ENCODE measurements at places on chromosomes 16 and 17.
A peak's percentile ranks its signal among the peaks of the same experiment; 100 is the strongest.

GRCh38 chr17:2062571-2063183 is 7.8 kb downstream of the HIC1 start:
- DNase-seq = no peak

GRCh38 chr17:37481001-37481665 is 8.6 kb upstream of the DUSP14 start:
- no peak for DNase-seq

DNA sequence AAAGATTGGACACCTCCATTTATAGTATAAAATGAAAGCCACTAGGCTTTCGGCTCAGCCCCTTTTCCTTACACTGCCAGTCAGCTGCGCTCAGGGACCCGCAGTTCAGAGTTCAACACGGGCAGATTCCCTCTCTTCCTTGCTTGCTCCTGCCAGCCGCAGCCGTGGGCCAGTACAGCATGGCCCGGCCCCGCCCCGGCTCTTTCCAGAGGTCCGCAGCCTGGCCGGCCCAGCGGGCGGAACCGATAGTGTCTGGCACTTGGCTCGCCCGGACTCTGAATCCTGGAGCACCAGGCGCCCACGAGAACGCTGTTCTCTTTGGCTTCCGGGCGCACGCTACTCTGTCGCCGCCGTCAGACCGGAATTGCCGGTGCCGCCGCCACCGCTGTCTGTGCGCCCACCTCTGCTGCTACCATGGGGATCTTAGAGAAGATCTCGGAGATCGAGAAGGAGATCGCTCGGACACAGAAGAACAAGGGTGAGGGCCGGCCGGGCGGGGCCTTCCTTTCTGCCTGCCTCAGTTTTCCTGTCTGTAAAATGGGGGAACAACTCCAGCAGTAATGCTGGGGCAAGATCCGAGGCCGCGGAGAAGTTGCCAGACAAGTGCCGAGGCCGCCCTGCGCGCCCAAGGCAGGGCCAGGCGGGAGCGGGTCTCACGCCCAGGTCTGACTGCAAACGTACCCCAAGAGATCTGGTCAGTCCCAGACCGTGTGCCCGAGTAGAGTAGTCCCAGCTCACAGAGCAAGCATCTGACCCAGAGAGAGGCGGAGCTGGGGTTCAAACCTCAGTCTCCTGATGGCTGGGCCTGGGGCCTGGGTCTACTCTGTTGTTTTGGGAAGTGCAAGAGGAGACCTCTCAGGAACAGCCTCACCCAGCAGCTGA is at the start of gene DRG2:
TSS of gene DRG2 (plus strand) at position 339 of the 882 bp plus-strand sequence. CDS start at position 415, 76 bp downstream.
- DNase-seq = peak; percentile 76

GRCh38 chr17:4204710-4205173 is 59.0 kb downstream of the ANKFY1 start:
- DNase-seq = no peak

DNA sequence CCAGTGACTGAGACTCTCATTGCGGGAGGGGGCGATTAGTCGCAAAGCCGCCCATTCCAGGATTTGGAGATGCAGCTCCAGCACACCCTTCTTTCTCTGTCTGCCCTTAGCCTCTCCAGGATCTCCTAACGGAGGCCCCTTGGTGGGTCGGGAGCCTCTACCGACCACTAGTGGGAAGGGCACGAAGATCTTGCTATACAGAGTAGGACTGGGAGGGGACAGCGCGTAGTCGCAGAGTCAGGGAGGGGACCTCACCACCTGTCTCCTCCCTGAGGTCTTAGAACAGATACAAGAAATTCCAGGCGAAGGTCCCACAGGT is 588 bp upstream of the SMTNL2 start:
- DNase-seq = no peak

Measured in T-helper 17 cell (primary cell).